ENCODE measurements at places on chromosomes 3 and 15. TPM values are rescaled to one million over a fixed set of nuclear protein-coding genes. Genes with fewer than 3 reads are reported as not detected.

The TTLL13 gene
- not detected for polyA plus RNA-seq

The SV2B gene
- polyA plus RNA-seq, result 1.8 TPM

The KIF15 gene
- 21.2 TPM for polyA plus RNA-seq

The PTPRG gene
- 76.9 TPM for polyA plus RNA-seq

The PLA2G4E gene
- polyA plus RNA-seq, result not detected

The MESP2 gene
- 0.44 TPM for polyA plus RNA-seq

The SEMA3F gene
- 57.6 TPM for polyA plus RNA-seq

The IQSEC1 gene
- 29.8 TPM for polyA plus RNA-seq

The CCDC191 gene
- 18.2 TPM for polyA plus RNA-seq

The USP13 gene
- polyA plus RNA-seq, result 15.7 TPM

The GOLGA8G gene
- polyA plus RNA-seq, result 0.08 TPM

The KNG1 gene
- 125 TPM for polyA plus RNA-seq

The SLC27A2 gene
- 53.6 TPM for polyA plus RNA-seq

The FAM3D gene
- 0.44 TPM for polyA plus RNA-seq

The ANKUB1 gene
- polyA plus RNA-seq, result 0.46 TPM
